ENCODE measurements at places on chromosomes 13 and 19. TPM values are rescaled to one million over a fixed set of nuclear protein-coding genes. Genes with fewer than 3 reads are reported as not detected.

Gene OVOL3
- not detected for total RNA-seq

Gene NLRP5
- not detected for total RNA-seq

Gene FFAR3
- total RNA-seq: 1.7 TPM

GRCh38 chr13:112057736-112058518 is 9.0 kb upstream of the SOX1 start:
- H3K4me3 ChIP-seq: no peak overlapping the region
- no peak for DNase-seq
- H3K27ac ChIP-seq: no peak overlapping the region

- H3K4me3 ChIP-seq: no peak overlapping the region
- H3K4me1 ChIP-seq: no peaks in the 10 kb centered on the region
- no peak overlapping the region for H3K27ac ChIP-seq
- no peaks in the 10 kb centered on the region for H3K36me3 ChIP-seq
These were observed 151.7 kb upstream of the MIR17HG start for GRCh38 chr13:91195789-91196188.

- no peaks in the 10 kb centered on the region for H3K36me3 ChIP-seq
- no peak overlapping the region for H3K4me3 ChIP-seq
- H3K4me1 ChIP-seq: no peaks in the 10 kb centered on the region
These were observed 20.0 kb downstream of the MYH14 start for GRCh38 chr19:50223439-50223716.

- H3K27me3 ChIP-seq: no peaks in the 10 kb centered on the region
- H3K4me1 ChIP-seq: no peaks in the 10 kb centered on the region
- no peak overlapping the region for H3K27ac ChIP-seq
- no peaks in the 10 kb centered on the region for H3K36me3 ChIP-seq
These were observed 7.8 kb upstream of the LYPD5 start for GRCh38 chr19:43809762-43810696.

GRCh38 chr13:100657881-100658315 is 16.7 kb downstream of the TMTC4 start:
- peaks cover 42% of the 10 kb centered on the region for H3K36me3 ChIP-seq
- DNase-seq: no peak
- no peaks in the 10 kb centered on the region for H3K27me3 ChIP-seq
- no peak overlapping the region for H3K27ac ChIP-seq
- H3K4me1 ChIP-seq: peaks cover 14% of the 10 kb centered on the region

DNA sequence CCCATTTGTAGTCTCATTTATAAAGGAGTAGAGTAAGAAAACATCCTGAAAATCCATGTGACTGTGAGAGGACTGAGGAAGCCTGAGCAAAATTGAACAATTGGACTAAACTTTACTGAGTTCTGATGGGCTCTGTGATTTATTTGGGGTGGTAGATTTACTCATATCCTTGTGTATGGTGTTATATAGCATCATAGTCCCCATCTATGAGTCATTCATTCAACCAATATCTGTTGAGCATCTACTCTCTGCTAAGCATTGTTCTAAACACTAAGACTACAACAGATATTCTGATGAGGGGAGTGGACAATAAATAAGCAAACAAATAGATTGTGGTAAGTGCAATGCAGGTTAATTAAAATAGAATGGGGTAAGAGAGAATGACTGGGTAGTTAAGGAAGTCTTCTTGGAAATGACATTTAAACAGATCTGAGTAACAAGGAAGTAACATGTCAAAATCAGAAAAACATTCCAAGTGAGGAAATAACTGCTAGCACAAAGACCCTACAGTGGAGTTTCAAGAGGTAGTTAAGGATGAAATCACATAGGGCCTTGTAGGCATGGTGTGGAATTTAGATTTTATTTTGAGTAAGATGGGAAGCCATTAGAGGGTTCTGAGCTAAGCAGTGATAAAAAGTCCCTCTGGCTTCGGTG is 36.3 kb upstream of the MLNR start:
- no peak overlapping the region for H3K27ac ChIP-seq
- no peaks in the 10 kb centered on the region for H3K27me3 ChIP-seq
- H3K4me3 ChIP-seq: no peak overlapping the region
- no peaks in the 10 kb centered on the region for H3K4me1 ChIP-seq

GRCh38 chr13:106500445-106500844 is 35.0 kb downstream of the EFNB2 start:
- DNase-seq: no peak
- no peak overlapping the region for H3K4me3 ChIP-seq
- H3K36me3 ChIP-seq: no peaks in the 10 kb centered on the region
- no peaks in the 10 kb centered on the region for H3K4me1 ChIP-seq
- H3K27me3 ChIP-seq: peaks cover 18% of the 10 kb centered on the region

DNA sequence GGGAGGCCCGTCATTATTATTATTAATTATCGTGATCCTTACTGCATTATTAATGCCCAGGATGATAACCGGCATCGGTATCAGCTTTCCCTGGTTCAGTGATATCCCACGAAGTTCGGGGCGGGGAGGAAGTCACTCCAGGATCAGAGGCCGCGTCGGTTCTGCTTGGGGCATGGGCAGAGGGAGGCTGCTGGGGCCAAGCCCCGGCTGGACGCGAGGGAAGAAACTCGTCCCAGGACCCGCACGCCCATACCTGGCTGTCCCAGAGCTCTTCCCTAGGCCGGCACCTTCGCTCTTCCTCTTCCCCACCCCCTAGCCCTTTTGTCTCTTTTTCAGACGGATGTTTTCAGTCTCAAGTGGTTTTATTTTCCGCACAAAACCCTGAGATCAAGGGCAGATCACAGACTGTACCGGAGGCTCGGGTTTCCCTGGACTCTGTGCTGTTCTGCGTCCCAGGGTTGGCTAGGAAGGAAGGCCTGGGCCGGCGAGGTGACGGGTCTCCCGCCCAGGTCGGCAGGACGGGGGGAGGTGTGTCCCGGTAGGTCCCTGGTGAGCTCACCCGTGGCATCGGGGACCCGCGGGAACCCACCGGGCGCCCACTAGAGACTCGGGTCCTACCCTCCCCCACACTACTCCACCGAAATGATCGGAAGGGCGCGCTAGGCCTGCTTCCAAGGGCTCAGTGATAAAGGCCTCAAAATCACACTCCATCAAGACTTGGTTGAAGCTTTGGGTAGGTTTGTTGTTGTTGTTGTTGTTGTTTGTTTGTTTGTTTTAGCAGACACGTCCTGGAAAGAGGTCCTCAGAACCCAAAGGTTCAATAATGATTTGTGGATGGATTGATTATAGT is 7.9 kb downstream of the ZIC2 start:
- H3K27ac ChIP-seq: no peak overlapping the region
- DNase-seq: no peak
- peaks cover 59% of the 10 kb centered on the region for H3K27me3 ChIP-seq
- peaks cover 41% of the 10 kb centered on the region for H3K4me1 ChIP-seq

GRCh38 chr13:90416938-90417337 is 930.5 kb upstream of the MIR17HG start:
- H3K27ac ChIP-seq: no peak overlapping the region
- no peak overlapping the region for H3K4me3 ChIP-seq
- H3K4me1 ChIP-seq: no peaks in the 10 kb centered on the region
- H3K27me3 ChIP-seq: no peaks in the 10 kb centered on the region

DNA sequence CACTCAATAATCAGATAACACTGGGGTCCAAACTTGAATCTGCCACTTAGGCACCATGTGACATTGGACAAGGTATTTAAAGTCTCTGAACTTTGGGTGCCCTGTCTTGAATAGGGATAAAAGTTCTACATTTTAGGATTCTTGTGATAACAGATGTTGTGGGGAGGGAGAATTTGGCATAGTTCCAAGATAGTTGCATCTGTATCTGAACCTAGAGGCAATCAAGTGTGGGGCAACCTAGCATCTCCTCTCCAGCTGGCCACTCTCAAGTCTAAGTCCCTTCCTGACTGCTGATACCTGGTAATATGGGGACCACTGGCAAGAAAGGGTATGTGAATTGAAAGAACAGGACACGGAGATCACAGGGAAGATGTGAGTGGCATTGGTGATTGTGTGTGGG is 256.1 kb downstream of the FOXO1 start:
- no peaks in the 10 kb centered on the region for H3K27me3 ChIP-seq
- H3K27ac ChIP-seq: no peak overlapping the region
- no peak for DNase-seq
- H3K4me1 ChIP-seq: no peaks in the 10 kb centered on the region

GRCh38 chr19:56637976-56638555 is 4.9 kb upstream of the SMIM17 start:
- H3K27me3 ChIP-seq: no peaks in the 10 kb centered on the region
- H3K27ac ChIP-seq: no peak overlapping the region
- H3K4me3 ChIP-seq: no peak overlapping the region
- no peak for DNase-seq

- H3K4me1 ChIP-seq: no peaks in the 10 kb centered on the region
- no peak for DNase-seq
- no peaks in the 10 kb centered on the region for H3K36me3 ChIP-seq
- no peak overlapping the region for H3K4me3 ChIP-seq
- no peak overlapping the region for H3K27ac ChIP-seq
These were observed 665.6 kb downstream of the FGF9 start for GRCh38 chr13:22336460-22336859.

DNA sequence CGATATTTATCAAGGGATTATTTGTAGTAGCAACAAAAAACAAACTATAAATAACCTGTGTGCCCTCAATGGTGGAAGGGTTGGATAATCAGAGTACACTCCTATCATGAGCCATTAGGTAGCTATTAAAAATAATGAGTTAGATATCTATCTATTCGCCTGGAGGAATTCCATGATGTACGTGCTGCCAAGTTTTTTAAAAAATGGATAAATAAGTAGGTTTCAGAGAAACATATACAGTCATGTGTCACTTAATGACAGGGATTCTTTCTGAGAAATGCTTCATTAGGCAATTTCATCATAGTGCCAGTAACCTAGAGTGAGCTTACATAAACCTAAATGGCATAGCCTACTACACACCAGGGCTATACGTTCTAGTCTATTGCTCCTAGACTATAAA is 6.2 kb upstream of the OR1I1 start:
- no peak for DNase-seq
- H3K4me3 ChIP-seq: no peak overlapping the region
- H3K36me3 ChIP-seq: no peaks in the 10 kb centered on the region
- H3K27me3 ChIP-seq: no peaks in the 10 kb centered on the region

DNA sequence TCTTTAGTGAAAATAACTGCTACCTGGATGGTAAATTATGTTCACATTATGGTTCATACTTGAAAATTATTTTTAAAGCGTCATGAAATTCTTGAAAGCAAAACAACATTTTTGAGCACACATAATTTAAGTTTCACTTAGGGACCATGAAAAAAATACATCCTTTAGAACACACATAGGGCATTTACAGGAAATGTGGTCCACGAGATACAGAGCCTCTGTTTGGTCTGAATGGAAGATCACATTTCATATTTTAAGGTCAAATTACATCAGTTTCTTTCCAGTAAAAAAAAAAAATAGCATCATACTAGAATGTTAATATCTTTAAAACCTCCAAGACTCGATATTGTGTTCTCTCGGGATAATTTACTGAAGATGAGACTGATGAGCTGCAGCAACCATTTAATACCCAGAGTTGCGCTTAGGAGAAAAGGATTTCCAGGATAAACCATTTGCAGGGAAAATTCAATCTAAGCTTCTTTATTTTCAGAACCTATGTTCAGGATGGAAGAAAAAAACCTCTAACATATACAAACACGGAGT is 720.7 kb downstream of the DIAPH3 start:
- H3K4me3 ChIP-seq: no peak overlapping the region
- DNase-seq: no peak
- no peak overlapping the region for H3K27ac ChIP-seq
- H3K36me3 ChIP-seq: no peaks in the 10 kb centered on the region
